ENCODE measurements at places on chromosomes 1 and 21.
A peak's percentile ranks its signal among the peaks of the same experiment; 100 is the strongest.

- peak; percentile 7 for DNase-seq
These were observed 6.7 kb upstream of the TIE1 start for GRCh38 chr1:43293896-43294760.

- DNase-seq, result no peak
These were observed 10.9 kb upstream of the AURKAIP1 start for GRCh38 chr1:1385931-1386330.

- DNase-seq, result peak; percentile 53
These were observed 111.4 kb downstream of the HLX start for GRCh38 chr1:220990427-220991339.

GRCh38 chr1:39639305-39640130, at the start of gene HEYL:
HEYL (minus strand) TSS chr1:39639643; CDS start chr1:39639625, 18 bp downstream.
- DNase-seq, result no peak

- DNase-seq, result no peak
These were observed 17.7 kb downstream of the METTL13 start for GRCh38 chr1:171799166-171799565.

DNA sequence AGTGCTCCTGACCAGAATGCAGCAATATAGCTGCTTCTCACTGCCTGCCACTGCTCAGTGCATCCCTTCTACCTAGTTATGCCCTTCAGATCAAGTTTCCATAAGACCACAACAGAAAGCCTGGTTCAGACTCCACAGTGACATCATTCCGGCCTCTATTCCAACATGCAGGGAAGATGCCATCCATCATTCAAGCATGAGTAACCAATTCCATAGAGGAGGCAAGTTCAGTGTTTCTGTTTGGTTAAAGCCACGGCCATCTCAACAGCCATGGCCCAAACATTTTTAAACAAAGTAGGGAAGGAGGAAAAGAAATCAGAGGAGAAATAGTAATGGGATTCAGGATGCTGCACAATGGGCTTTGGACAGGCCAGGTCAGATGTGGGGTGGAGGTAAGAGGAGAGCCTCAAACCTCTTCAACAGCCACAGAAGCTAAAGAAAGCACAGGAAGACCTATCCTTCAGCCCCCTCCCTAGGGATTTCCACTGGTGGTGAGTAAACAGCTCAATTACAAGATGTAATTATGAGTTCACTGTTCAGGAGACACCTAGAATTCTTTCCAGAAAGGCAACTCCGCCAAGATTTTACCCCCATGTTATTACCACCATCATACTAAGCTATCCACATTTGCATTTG, 484.9 kb downstream of the SETD4 start:
- no peak for DNase-seq

DNA sequence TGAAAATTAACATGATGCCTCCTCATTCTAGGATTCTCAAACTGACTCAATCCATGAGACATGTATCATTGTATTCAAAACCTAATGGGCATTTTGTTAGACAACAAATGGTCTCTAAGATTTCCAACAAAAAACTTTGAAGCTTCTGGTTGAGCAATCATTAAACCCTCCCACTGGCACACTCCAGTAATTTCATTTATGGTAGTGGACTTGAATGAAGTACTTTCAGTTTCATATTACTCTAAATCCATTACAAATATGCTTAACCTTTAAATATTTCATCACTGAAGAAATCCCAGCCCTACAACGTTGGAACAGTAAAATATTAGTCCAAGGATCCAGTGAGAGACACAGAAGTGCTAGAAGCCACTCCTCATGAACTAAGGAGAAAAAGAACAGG, 43.5 kb downstream of the GBP6 start:
- no peak for DNase-seq

DNA sequence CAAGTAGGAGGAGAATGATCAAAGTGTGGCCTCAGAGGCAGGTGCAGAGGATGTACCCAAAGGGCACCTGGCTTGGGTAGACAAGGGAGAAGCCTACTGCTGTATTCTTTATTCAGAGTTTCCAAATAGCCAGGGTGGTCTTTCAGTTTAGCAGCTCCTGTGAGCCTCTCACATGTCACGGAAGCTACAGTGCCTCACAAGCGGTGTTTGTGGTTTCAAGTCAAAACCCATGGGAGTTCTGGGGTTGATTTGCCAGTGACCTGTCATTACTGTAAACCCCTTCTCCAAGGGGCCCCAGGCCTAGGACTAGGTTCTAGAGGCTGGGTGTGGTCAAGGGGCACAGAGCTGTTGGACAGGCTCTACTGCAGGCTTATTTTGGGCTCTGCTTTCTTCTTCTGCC, 10.2 kb upstream of the IL10 start:
- DNase-seq, result no peak

- no peak for DNase-seq
These were observed 40.6 kb upstream of the ATP1A1 start for GRCh38 chr1:116332451-116332850.

- no peak for DNase-seq
These were observed 140.2 kb upstream of the DNAH14 start for GRCh38 chr1:224789311-224789710.

DNA sequence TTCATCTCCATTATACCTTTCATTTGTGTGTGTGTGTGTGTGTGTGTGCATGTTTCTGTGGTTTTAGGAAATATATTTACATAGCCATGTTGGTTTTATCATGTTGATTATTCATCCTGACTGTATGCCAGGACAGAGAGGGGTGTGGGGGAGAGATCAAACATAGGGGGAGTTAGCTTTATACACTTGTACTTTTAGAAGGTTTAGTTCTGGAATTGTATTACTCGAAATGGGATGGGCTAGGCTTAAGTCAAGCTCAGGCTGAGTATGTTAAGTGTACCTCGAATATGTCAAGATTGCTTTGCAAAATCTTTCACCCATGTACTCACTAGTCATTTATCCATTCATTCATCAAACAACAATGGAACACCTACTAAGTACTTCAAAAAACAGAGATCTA, 123.3 kb downstream of the HMCN1 start:
- no peak for DNase-seq

- DNase-seq, result no peak
These were observed at the start of gene RAB42 for GRCh38 chr1:28591708-28592320. RAB42 (plus strand) TSS chr1:28592265; CDS start chr1:28592512, 247 bp downstream.

DNA sequence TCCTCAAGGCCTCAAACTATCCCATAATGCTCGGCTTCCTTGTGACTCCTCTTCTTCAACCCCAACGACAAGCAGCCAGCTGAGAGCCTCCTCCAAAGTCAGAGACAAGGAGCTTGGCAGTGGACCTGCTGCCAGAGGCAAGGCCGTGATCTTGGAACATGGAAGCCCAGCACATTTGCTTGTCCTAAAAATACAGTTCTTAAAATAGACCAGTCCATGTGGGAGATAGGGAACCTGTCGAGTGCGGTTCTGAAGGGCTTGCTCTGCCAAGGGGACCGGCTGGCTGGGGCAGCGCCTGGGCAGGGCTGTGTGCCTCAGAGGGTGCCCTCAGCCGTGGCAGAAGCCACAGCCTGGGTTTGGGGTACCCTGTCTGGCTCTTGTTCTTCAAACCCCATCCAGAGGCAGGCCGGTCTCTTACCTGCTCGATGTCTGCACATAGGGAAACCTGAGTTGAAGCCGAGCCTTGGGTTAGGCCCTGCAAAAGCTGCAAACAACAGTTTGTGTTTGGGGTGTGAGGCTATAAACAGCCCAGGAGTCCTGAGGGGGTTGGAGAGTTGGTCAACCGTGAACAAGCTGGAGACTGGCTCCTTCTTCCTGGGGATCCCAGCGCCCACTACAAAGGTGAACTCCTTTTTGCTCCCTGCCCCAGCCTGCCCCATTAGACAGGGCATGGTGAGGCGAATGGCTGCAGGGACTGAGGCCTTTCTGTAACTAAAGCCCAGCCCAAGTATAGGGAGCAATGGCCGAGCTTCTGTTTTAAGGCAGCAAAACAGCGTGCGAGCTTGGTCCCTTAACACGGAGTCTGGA, 228.8 kb downstream of the CAMTA1 start:
- DNase-seq, result no peak

- peak; percentile 69 for DNase-seq
These were observed 19.9 kb upstream of the EVI5 start for GRCh38 chr1:92804721-92805201.

GRCh38 chr1:115136706-115137105, 47.4 kb upstream of the TSPAN2 start:
- no peak for DNase-seq

DNA sequence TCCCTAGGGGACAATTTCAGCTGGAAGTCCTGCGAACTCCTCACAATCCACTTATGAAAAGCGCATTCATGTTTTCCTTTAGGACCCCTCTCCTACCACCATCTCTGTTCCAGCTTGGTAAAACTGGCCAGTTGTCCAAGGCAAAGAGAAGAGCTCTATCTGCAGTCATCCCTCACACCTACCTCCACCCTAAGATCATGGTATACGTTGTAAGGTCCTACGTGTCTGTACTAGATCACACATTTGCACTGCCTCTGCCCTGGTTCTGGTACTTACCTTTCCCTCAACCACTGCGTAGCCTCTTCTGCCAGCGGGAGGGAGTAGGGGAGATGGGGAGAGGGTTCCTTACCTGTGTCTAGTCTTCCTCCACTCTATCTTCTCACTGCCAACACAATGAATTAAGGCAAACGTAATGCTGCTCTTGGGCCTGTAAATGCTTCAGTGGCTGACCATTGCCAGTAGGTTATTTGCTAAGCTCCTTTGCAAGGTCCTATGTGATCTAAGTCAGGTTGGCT, 739 bp upstream of the NUP133 start:
- DNase-seq, result no peak

GRCh38 chr1:15848143-15848928, 829 bp downstream of the SPEN start:
- no peak for DNase-seq

- no peak for DNase-seq
These were observed 32.2 kb downstream of the TRIM62 start for GRCh38 chr1:33149453-33150190.

DNA sequence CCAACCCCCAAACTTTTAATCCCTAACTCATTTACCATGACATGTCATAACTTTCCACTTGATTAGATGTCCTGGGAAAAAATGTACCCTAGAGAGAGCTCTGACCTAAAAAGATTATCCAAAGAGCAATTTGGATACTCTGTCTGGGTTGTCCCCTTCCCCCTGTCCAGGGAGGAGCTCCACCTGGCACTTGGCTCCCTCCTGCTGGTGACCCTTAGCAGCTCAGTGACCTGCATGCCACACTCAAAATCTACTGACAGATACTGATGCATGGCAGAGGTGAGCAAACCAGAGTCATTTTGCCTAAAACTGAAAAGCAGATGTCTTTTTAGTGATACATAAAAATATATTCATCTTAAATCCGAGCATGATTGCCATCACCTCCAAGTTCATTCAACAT, 442.3 kb upstream of the CHRM3 start:
- no peak for DNase-seq

DNA sequence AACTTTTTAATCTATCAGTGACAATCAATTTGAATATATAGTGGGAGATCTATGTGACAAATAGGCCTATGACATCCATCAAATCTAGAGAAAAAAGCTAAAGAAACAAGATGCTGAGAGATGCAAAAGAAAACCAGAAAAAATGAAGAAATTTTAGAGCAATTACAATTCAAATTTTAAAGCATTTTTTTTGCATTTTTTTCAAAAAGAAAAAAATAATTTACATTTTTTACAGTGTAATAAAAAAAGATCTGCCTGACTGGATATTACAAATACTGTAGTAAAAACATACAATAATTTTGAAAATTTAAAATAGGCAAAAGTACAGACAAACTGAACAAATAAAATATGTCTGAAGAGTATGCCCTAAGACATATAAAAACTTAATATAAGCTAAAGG, 14.4 kb downstream of the CD34 start:
- no peak for DNase-seq

- no peak for DNase-seq
These were observed 1.1 kb upstream of the PADI4 start for GRCh38 chr1:17306921-17307320.

DNA sequence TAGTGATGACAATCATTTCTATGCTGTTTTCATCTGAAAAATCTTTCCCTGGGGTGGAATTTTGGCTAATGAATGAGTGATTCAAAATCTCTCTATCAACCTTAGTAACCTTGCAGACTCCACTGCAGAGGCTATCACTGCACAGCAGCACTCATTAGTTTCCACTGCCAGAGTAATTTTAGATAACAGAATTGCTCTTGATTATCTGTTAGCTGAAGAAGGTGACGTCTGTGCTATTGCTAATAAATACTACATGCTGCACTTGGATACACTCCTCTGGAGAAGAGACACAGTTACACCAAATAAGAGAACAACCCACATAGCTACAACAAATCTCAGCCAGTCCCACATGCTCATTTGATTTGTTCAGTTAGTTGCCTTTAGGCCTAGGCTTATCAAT, 1348.4 kb downstream of the NCAM2 start:
- DNase-seq, result no peak

GRCh38 chr1:220457957-220458609, 69.9 kb upstream of the MARK1 start:
- no peak for DNase-seq

DNA sequence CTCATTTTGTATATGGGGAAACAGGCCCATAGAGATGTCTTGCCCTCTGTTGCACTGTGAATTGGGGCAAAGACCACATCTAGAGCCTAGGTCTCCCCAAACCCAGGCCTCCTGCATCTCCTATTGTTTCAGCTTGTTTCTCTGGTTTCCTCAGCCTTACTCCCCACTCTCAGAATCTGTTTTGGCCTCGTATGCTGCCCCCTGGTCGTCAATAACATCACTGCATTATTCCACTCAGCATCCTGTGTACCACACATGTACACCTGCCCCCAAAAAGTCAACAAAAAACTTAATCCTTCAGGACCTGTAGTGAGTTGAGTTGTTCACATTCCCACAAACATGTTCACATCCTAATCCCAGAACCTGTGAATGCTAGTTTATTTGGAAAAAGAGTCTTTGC, 184.8 kb downstream of the BRINP2 start:
- peak; percentile 12 for DNase-seq

DNA sequence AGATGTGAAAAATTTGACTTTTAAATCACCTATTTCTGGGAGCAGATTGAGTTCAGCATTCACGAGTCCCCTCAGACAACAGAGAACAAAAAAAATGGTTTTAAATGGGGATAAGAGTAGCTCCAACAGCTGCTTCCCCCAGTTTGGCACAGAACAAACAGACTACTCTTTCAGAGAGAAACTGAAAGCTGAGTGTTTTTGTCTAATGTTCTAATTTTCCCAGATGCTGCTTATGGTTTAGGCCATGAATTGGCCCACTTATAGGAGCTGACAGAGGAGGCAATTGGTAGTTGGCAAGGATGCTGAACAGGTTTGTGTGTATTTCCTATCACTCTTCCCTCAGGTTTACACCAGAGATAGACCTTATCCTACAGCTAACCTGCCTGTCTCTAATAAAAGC, 1637.4 kb upstream of the PRMT6 start:
- DNase-seq, result no peak

- DNase-seq, result no peak
These were observed 23.6 kb upstream of the TTLL10 start for GRCh38 chr1:1150100-1150499.

- DNase-seq, result no peak
These were observed 59.9 kb upstream of the ZSWIM5 start for GRCh38 chr1:45266151-45266801.

GRCh38 chr21:44323591-44323990, 15.6 kb downstream of the CFAP410 start:
- DNase-seq, result no peak

GRCh38 chr1:184037849-184038591, 492 bp upstream of the COLGALT2 start:
- DNase-seq, result no peak

GRCh38 chr1:147754661-147755060, 5.7 kb downstream of the GJA5 start:
- no peak for DNase-seq
